ENCODE measurements at places on chromosomes 4 and X.

DNA sequence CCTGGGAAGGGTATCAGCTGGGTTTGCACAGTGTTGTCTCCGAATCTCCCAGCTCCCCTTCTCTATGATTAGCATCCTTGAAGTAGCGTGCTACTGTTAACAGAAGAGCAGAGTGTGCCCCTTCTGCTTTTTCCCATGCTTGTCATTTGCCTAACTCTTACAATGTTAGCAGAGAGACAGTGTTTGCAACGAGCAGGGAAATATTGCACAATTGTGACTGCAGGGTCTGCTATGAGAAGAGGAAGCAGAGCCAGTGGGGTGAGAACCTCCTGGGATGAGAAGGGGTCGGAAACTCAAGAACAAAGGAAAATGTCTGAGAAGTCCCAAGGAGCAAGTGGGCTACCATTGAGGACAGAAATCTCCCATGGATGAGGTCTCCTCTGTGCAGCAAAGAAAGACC is 7.8 kb upstream of the CHRNA9 start:
- DNase-seq: no peak

GRCh38 chr4:62640296-62640695 is 1440.2 kb downstream of the ADGRL3 start:
- no peak for DNase-seq

GRCh38 chr4:8528713-8529112 is 51.5 kb upstream of the GPR78 start:
- DNase-seq: no peak

- DNase-seq: no peak
These were observed 705 bp downstream of the RPS6KA3 start for GRCh38 chrX:20265726-20266681.

GRCh38 chrX:20224814-20225487 is 41.8 kb downstream of the RPS6KA3 start:
- DNase-seq: no peak

DNA sequence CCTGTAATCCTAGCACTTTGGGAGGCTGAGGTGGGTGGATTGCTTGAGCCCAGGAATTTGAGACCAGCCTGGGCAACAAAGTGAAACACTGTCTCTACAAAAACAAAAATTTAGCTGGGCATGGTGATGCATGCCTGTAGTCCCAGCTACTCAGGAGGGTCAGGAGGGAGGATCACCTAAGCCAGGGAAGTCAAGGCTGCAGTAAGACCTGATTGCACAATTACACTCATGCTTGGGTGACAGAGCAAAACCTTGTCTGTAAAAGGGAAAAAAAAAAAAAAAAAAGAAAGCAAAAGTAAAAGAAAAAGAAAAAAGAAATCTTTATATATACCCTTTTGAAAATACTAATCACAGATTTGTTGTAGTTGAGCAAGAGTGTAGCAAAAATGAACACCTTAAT is 801.0 kb upstream of the IGFBP7 start:
- DNase-seq: no peak

GRCh38 chr4:163901319-163901718 is 406.8 kb downstream of the TMA16 start:
- DNase-seq: no peak

DNA sequence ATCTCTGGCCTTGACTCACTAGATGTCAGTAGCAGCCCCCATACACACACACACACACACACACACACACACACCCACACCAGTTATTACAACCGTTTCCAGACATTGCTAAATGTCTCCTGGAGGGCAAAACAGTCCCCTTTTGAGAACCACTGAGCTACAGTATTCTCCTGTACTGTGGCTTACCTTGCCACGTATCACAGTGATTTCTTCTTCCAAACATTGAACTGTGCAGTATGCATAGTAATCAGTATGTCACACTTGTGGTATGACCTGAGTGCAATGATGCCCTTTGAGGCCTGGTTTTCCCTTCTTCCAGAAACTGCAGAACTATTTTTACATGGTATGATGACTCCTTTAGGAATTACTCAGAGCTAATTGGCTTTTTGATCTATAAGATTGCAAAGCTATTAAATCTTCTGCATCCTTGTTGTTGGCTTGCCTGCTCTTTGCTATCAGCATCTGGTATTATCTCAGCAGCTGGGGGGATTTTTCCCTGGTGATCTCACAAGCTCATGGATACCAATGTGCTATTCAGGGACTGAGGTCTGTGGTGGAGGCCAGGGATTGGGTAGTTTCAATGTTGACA is 3.6 kb upstream of the THOC2 start:
- DNase-seq: no peak

GRCh38 chrX:36019125-36019524 is 99.6 kb downstream of the CFAP47 start:
- DNase-seq: no peak

DNA sequence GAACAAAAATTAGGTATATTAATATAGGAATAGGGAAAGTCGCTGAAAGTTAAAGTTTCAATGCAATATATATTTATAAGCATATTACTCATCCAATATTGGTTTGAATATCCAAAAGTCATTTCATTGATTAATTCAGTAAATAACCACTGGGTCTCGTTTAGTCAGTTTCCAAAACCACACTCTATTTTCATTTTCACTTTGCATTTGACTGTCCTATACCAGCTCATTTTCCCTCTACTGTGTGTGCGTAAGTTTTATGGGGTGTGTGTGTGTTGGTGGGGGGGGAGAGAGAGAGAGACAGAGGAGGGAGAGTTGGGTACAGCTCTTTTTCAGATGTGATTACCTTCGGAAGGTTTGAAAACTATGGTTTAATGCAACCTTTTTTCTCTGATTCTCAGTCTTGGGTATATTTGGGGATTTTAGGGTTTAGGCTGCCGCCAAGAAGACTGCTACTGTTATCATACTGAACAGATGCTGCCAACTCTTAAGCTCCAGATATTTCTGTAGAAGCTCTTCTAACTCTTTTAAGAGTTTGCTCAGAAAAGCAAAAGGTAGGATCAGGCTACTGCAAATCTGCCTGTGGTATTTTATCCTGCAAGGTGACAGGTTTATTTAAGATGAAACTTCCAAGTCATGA is 1427.4 kb downstream of the PCDH7 start:
- no peak for DNase-seq

- DNase-seq: no peak
These were observed 49.0 kb downstream of the SYTL5 start for GRCh38 chrX:38055170-38055847.

GRCh38 chrX:1442016-1442665 is 10.6 kb downstream of the ASMTL start:
- no peak for DNase-seq
